ENCODE measurements at places on chromosomes 4 and X.

- DNase-seq, result no peak
Observed at GRCh38 chrX:6299724-6300123, 71.1 kb upstream of the NLGN4X start.

- no peak for DNase-seq
Observed at GRCh38 chrX:23907111-23907497, 634 bp downstream of the APOO start.

- DNase-seq, result no peak
Observed at GRCh38 chr4:150986085-150986484, 29.0 kb downstream of the LRBA start.

DNA sequence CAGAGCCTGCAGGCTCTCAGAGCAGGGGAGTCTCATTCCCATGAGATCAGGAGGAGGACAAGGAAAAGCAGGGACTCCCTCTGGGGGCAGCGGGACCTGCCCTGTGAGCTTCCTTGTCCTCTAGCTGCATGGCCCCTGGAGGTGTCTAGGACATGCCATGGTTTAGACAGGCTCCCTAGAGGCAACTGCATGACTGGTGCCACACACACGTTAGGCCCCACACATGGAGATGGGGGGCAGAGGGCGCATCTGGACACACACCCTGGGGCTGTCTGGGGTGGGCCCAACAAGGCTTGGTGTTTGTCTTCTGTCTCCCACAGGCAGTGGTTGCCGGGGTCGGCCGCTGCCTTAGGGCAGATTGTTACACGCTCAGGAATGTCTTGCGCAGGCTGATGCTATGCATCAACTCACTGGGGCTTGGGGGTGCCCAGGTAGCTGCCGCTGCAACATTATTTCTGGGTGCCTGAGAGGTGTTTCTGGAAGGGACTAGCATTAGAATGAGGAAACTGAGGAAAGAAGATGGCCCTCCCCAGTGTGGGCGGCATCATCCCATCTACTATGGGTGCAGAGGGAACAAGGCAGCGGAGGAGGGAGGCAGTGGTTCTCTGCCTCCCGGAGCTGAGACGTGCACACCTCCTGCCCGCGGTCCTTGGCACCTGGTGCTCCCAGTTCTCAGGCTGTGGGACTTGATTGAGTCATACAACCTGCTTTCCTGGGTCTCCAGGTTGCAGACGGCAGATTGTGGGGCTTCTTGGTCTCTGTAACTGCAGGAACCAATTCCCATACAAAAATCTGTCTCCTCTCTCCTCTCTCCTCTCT lies 32.1 kb upstream of the GPR78 start:
- peak; percentile 92 for DNase-seq

DNA sequence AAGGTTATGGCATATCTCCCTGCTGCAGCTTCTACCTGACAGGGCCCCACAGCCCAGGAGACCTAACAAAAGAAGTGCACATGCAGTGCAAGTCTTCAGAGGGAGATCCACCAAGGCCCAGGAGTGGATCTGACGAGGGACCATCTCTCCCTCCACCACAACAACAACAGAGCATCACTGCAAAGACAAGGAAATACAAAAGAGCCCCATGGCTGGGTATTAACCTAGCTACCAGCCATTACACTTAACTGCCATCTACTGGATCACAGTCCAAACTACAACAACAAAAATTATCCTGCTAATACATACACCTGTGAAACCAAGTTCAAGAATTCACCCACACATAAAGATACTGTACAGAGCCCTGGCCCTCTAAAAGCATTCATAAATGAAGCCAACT lies 280.2 kb upstream of the SLC7A11 start:
- peak; percentile 36 for DNase-seq

GRCh38 chr4:20395160-20395773 lies 143.6 kb downstream of the SLIT2 start:
- peak; percentile 47 for DNase-seq

DNA sequence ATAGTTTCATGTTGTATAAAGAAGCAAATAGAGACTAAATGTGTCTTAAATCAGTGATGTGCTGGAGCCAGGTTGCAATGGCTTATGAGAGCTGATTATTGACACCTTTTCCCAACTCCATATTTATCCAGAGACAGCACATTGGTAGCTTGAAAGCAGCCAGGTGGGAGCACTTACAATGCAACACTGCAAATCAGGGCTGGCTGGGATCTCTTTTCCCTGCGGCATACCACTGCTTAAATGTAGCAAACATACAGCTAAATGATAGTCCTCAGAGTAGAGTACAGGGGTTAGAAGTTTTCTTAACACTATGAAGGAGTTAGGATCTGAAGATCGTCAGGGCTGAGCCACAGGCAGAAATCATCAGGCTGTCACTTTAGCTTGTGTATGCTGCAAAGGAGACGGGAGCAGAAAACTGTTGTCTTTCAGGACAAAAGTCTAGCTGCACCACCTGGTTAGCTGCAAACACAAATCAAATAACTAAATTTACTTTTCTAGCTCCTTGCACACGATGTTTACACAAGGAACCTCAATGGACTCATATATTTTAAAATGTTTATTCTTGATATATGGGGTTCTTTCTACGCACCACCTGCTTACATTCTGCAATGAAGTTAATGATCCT lies 527.3 kb downstream of the TLL1 start:
- no peak for DNase-seq

GRCh38 chr4:165175879-165176278 lies 31.5 kb upstream of the KLHL2 start:
- no peak for DNase-seq

DNA sequence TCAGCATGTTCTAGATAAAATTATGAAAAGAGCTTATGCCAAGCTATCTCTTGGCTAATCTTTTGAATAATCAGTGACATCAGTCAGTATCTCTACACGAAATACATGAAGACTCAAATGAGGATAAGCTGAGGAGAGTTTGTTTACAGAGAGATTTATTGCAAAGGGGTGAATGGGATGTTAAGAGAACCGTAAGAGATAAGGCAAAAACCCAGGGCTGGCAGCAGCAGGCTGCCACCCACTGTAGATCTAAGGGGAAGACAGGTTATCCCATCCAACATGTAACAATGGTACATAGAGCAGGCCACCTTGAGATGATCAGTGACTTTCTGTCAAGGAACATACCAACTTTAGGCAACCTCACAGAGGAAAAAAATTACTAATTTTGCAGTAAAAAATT lies 432.1 kb upstream of the NR3C2 start:
- DNase-seq, result no peak

- no peak for DNase-seq
Observed at GRCh38 chrX:38109042-38109898, 102.9 kb downstream of the SYTL5 start.

DNA sequence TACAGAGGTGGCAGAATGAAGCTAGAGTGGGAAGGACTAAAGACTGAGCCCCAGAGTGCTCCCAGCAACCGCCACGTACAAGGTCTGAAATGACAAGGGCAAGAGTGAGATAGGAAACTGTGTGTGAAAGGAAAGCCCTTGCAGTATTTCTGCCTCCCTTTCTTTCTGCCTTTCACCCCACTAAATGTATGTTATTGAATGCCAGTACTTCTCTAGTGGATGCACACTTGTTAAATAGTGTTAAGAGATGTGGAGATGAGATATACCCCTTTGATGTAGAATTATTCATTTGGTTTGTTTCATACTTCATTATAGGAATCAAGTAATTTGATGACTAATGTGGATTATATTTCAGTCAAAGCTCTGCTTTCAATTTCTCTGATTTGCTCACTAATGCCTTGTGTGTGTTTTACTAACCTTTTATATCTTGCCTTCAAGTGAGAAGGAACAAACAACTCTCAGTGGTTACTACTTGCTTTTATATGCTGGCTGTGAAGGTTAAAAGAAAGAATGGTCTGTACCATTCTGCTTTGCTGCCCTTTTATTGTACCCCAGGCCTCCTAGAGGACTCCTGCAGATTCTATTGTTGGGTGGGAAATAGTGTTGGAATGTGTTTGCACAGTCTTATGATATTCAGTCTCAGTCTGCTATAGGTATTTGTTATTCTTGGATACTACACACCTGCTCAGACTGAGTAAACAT lies 8.0 kb upstream of the ANXA3 start:
- no peak for DNase-seq

GRCh38 chr4:119715490-119716445 lies 87.2 kb upstream of the PDE5A start:
- DNase-seq, result no peak

- DNase-seq, result peak; percentile 51
Observed at GRCh38 chr4:70902577-70903290, 565 bp downstream of the MOB1B start.

GRCh38 chrX:83077606-83078005 lies 430.5 kb upstream of the POU3F4 start:
- DNase-seq, result no peak

- no peak for DNase-seq
Observed at GRCh38 chrX:127466211-127466610, 586.0 kb downstream of the ACTRT1 start.

GRCh38 chrX:118974088-118974907 lies at the start of gene LONRF3:
Gene LONRF3 (plus strand): TSS chrX:118974618. CDS start chrX:118974781, 163 bp downstream.
- DNase-seq, result peak; percentile 28

GRCh38 chrX:9516635-9517034 lies 51.8 kb downstream of the TBL1X start:
- no peak for DNase-seq

DNA sequence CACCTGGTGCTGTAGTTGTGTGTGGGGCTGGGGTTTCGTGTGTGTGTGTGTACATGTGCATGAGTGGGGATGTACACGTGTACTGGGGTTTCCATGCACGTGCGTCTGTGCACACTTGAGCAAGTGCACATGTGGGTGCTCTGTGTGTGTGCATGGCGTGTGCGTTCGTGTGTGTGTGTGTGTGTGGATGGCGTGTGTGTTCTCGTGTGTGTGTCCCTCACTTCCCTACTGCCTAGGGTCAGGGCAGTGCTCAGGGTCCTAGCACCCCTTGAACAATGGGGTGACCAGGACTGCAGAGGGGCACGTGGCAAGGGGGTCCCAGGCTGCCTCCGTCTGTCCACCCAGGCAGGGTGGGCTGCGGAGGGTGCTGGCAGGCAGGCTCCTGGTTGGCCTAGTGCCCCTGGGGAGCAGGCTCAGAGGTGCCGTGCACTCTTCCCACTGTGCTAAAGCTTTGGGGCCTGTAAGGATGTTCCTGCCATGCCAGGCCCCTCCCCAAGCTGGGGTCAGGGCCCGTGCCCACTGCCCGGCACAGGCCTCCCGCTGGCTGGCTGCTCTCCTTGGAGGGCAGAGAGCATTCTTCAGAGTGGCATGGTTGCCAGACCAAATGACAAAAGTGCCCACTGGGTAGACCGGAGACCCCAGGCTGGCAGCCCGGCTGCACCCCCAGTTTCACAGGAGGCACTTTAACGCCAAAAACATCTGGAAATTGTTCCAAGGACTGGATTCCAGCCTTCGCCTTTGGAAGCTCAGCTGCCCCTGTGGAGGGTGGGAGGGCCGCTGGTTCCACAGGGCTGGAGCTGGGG lies 29.1 kb downstream of the FGFRL1 start:
- no peak for DNase-seq

DNA sequence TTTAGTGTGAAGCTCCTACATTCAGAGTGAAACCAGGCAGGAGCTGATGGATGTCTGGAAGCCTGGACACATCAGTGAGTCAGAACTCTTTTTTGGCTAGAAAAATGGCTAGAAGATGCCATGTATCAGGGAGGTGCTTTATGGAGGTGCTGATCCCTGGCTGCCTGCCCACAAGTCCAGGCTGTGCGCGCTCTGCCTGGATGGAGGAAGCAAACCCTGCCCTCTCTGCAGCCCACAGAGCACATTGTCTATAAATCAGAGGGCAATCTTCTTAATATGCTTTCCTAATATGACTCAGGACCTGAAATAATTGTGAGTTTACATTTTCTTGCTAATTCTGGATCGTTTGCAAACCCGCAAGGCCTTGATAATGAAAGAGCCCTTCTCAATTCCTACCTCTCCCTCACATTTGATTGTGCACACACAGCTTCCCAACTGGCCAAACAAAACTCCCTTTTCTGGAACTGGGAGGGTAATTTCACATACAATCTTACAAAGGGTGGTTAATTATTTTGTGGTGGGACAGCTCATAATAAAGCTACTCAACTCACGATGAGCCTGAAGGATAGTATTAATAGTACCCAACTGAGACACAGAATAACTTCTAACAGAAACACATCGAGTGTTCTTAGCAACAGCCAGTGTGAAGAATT lies 11.7 kb downstream of the MFAP3L start:
- peak; percentile 18 for DNase-seq

DNA sequence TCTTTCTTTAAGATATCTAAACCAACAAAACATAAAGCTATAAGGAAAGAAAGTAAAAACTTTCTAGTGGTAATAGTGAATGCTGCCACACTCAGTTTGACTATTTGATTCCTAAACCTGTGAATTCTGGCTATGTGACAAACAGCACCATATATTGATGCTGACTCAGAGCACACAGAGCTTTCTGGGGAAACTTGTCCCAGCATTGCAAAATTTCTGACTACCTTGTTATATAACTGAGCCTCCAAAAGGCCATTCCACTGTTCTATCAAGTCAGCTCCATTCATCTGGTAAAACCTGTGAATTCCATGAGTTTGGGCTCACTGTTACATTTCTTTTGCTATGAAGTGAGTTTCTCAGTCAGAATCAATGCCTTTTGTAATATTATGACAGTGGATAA lies 1229.7 kb downstream of the PCDH18 start:
- DNase-seq, result no peak

DNA sequence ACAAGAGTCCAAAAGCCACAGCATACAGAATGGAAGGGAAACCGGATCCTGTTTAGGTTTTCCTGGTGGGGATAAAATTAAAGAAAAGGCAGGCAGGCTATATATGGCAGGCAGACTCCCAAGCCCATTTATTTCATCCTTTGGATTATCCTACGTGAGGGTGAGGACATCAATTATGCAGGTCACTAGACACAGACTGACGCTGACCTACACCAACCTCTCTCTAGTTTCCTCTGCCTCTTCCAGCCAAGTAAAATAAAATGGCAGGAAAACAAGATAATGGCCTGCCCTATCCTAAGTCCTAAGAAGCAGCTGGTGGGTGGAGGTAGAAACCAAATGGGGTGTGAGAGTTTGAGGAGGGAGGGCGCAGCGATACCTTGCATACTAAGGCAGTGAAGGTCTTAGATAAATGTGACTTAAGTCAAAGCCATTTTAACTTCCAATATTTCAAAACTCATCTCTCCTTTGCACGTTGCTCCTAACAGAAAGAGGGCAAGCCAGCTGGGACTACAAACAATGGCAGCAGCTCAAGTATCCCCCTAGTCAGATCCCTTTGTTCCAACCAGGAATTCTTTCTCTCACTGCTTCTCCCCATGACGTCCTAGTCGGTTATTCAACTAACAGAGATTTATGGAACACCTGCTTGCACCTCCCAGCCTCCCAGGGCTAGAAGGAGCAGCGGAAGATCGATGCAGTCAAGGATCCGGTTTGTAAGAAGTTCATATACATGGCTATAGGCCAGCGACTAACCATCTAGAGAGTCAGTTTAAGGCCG lies 72.8 kb downstream of the IRF2 start:
- DNase-seq, result no peak

Measured in EL (cell line).